ENCODE measurements at places on chromosomes 2 and 18.

GRCh38 chr2:47903781-47904490, 2.4 kb downstream of the FBXO11 start:
- DNase-seq = no peak
- H3K27me3 ChIP-seq = no peaks in the 10 kb centered on the region
- H3K4me3 ChIP-seq = peak overlapping the region; percentile 81
- H3K36me3 ChIP-seq = no peaks in the 10 kb centered on the region
- peaks cover 7% of the 10 kb centered on the region for H3K4me1 ChIP-seq

GRCh38 chr2:226208726-226209125, 590.9 kb downstream of the IRS1 start:
- H3K4me3 ChIP-seq = no peak overlapping the region
- H3K27me3 ChIP-seq = no peaks in the 10 kb centered on the region
- no peak overlapping the region for H3K27ac ChIP-seq

DNA sequence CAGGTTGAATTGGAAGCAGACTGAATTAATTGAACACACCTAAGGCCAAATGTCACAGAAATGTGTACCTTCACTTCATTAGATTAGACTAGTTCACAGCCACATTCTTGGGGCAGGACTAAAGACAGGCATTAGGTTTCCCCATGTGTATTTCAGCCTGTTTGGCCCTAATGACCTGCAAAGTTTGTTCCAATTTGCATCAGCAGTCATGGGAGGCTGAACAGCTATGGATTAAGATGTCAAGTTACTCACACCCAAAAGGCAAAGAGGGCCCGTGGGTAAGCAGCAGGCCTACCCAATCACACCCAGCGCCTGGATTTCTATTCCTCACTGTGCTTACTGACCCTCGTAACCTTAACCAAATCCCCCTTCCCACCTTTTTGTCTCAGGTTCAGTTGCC, 99.6 kb upstream of the RIOK3 start:
- H3K4me1 ChIP-seq = peaks cover 16% of the 10 kb centered on the region
- no peaks in the 10 kb centered on the region for H3K27me3 ChIP-seq
- no peak for DNase-seq
- no peak overlapping the region for H3K27ac ChIP-seq
- H3K36me3 ChIP-seq = no peaks in the 10 kb centered on the region
- H3K4me3 ChIP-seq = no peak overlapping the region

- no peak overlapping the region for H3K4me3 ChIP-seq
- H3K4me1 ChIP-seq = no peaks in the 10 kb centered on the region
- DNase-seq = no peak
- H3K27me3 ChIP-seq = no peaks in the 10 kb centered on the region
- H3K27ac ChIP-seq = no peak overlapping the region
Measured at GRCh38 chr2:120272763-120273481, 20.3 kb downstream of the RALB start.

DNA sequence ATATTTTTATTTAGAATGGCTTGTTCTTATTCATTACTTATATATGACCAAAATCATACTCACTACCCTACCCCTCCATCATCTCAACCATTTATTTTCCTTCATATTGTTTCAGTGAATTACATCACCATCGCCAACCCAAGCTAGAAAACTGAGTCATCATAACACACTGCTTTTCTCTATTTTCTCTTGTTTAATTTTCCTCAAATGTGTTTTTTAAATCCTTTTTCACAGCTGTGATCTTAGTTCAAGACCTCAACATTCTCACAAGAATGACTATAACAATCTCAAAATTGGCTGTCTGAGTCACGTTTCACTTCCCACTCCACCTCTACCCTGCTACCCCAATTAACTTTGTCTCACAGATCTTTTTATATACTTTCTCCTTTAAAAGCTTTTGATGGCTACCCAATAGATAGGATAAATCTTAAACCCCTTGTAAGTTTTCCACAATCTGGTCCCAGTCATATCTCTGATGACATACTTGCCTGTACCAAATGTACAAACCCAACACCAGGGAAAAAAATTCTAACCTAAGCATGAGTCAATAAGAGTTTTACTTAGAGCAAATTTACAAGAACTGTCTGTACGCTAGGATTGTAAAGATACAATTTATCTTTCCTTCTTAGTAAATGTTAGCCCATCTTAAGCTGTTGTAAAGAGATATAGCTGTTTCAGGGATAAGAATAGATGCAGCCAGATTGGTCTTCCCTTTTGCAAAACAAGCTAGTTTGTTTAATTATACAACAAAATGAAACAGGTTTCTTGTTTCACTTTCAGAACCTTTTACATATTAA, 635.1 kb upstream of the SLC39A10 start:
- DNase-seq = no peak
- H3K4me3 ChIP-seq = no peak overlapping the region
- H3K27me3 ChIP-seq = no peaks in the 10 kb centered on the region
- H3K36me3 ChIP-seq = no peaks in the 10 kb centered on the region

DNA sequence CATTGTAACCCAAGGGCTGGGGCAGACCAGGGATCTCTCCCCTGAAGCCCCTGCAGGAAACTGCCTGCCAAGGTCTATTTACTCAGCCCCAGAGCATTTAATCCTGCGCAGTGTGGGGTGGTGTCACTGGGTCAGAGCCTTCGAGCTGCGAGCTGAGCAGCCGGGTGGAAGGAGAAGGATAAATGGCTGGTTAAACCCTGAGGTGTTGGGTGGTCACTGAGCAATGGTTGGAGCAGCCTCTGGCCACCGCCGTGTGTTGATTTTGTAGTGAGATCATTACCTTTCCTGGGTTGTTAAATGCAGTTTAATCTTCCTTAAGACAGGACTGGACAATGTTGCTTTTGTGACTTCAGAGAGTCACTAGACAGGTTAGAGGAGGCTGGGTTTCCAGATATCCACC, 98.1 kb downstream of the SETBP1 start:
- H3K27ac ChIP-seq = peak overlapping the region; percentile 42
- DNase-seq = no peak
- no peak overlapping the region for H3K4me3 ChIP-seq
- H3K36me3 ChIP-seq = no peaks in the 10 kb centered on the region

DNA sequence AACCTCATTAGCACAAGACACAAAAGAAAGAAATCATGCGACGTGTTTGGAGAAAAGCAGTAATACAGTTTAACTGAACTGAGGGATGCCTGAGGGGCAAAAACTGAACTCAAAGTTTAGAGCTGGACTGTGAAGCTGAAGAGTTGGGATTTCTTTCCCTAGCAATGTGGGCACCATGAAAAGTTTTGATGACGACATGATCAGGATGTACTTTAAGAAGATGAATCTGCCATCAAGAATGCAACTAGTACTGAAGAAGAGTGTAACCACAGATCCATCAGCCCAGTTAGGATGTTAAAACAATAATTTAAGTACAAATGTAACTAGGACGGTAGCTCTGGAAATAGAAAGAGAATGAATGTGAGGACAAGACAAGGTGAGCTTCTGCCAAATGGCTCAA, 196.2 kb downstream of the VWC2L start:
- H3K27ac ChIP-seq = no peak overlapping the region
- H3K27me3 ChIP-seq = no peaks in the 10 kb centered on the region
- H3K4me1 ChIP-seq = no peaks in the 10 kb centered on the region
- no peaks in the 10 kb centered on the region for H3K36me3 ChIP-seq

GRCh38 chr18:9552616-9553015, 61.7 kb downstream of the PPP4R1 start:
- H3K36me3 ChIP-seq = peaks cover 5% of the 10 kb centered on the region
- DNase-seq = no peak
- H3K4me3 ChIP-seq = no peak overlapping the region

DNA sequence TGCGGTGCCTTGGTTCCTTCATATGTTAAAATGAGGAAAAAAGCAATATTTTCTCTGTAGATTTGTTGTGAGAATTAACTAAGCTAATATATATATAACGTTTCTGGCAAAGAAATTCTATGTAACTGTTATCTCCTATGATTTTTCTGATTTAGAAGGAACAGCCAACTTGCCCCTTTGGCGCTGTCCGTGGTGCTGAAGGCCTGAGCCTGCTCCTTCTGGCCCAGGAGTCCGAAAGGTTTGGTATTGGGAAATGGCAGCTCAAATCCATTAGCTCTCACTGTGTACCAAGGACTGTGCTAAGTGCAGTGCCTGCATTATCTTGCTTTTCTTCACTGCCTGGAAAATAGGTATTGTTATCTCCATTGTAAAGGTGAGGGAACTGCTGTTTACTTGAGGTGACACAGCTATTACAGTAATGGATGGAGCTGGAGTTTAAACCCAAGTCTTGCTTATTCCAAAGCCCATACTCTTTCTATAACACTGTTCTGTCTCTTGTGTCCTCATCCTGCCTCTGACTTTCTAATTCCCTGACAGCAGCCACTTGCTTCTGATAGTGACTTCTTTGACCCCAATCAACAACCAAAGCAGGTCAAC, 52.2 kb downstream of the C1QL2 start:
- H3K27ac ChIP-seq = no peak overlapping the region
- H3K4me1 ChIP-seq = no peaks in the 10 kb centered on the region
- H3K27me3 ChIP-seq = no peaks in the 10 kb centered on the region

- H3K4me3 ChIP-seq = no peak overlapping the region
- H3K4me1 ChIP-seq = no peaks in the 10 kb centered on the region
- H3K27me3 ChIP-seq = no peaks in the 10 kb centered on the region
- no peak overlapping the region for H3K27ac ChIP-seq
- DNase-seq = no peak
- no peaks in the 10 kb centered on the region for H3K36me3 ChIP-seq
Measured at GRCh38 chr18:43757273-43757672, 480.0 kb upstream of the SYT4 start.

All from breast epithelium (tissue), 4 donors.